Activated naive CD4-positive, alpha-beta T cell (primary cell): ENCODE measurements at places on chromosomes 2 and 18.

DNA sequence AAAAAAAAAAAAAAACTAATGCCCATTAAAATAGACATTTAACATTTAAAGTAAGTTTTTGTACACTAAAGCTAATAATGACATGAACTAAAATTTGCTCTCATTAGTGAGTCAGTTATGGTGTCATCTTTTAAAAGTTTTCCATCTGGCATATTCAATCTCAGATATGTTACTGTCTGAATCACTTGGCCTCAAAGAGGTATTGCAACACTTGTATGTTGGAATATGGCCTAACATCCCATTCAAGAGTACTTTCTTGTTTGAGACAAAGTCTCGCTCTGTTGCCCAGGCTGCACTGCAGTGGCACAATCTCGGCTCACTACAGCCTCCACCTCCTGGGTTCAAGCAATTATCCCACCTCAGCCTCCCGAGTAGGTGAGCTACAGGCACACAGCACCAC is 169.7 kb downstream of the TMEM163 start:
- DNase-seq, result no peak

DNA sequence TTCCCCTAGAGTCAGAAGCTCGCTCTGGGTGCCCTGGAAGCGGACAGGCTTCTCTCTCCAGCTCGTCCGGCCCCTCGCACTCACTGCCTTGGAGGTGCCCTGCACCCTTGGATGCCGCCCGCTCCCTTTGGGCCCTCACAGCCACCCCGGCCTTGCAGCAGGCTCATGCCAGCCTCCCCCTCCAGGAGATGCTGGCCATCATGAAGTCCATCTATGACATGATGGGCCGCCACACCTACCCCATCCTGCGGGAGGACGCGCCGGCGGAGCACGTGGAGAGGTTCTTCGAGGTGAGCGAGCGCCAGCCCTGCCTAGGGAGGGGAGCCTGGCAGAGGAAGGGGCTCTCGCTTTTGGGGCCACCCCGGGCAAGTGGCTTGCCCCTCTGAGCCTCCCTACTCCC is 20.3 kb upstream of the FAHD2A start:
- no peak for DNase-seq

GRCh38 chr18:11288401-11288800 is 139.0 kb upstream of the PIEZO2 start:
- no peak for DNase-seq

DNA sequence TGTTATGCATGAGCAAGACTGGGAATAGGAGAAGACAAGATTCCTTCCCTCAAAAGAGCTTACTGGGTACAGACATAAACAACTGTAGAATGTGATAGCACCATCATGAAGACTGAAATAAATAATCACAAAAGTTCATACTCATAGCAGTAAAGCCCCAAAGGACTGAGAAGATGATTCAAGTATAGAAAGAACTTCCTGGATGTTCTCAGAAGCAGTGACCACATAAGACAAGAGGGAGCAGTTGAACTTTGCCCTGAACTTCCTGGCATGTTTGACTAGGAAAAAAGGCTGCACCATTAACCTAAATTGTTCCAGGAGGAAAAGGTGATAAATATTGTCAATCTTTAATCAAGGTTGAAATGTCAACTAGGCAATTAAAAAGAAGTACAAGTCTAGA is 57.8 kb upstream of the CCDC141 start:
- DNase-seq, result no peak

DNA sequence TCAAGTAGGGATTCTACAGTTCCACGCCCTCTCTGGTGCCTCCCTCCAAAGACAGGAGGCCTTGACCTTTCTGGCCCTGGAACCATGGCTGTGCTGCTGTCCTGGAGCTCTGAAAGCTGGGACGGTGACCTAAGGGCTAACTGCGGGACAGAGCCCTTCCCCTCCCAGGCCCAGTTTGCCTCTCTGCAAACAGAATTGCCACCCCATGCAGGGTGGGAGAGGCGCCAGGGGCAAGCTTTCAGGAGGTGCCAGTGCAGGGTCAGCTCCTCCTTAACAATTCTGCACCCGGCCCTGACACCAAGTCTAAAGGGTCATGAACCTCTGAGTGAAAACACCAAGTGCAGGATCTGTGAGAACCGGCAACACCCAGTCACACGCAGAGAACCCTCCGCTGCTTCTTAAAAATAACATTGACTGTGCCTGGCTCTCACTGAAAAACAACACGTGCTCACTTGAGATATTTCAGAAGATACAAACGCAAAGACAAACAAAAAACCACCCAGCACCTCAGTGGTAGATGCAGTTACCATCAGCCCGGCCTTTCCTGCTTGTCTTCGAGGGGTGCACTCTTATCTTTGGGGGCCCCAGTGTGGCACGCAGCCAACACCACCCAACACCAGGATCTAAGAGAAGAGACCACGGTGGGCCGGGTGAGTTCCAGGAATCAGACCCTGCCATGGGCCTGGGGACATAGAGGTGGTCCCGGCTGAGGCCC is 1.1 kb upstream of the SNED1 start:
- no peak for DNase-seq

DNA sequence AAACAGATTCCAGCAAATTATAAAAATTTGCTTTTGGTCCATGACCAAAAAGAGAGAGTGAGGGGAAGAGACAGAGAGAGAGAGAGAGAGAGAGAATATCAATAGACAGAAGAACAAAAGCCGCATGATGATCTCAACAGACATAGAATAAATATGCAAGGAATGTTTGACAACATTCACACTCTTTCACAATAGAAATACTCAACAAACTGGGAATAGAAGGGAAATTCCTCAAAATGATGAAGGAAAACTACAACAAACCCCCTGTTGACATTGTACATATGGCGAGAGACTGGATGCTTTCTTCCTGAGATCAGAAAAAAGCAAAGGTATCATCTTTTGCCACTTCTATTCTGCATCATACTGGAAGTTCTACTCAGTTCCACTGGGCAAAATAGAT is 309.7 kb downstream of the RAD51AP2 start:
- no peak for DNase-seq

DNA sequence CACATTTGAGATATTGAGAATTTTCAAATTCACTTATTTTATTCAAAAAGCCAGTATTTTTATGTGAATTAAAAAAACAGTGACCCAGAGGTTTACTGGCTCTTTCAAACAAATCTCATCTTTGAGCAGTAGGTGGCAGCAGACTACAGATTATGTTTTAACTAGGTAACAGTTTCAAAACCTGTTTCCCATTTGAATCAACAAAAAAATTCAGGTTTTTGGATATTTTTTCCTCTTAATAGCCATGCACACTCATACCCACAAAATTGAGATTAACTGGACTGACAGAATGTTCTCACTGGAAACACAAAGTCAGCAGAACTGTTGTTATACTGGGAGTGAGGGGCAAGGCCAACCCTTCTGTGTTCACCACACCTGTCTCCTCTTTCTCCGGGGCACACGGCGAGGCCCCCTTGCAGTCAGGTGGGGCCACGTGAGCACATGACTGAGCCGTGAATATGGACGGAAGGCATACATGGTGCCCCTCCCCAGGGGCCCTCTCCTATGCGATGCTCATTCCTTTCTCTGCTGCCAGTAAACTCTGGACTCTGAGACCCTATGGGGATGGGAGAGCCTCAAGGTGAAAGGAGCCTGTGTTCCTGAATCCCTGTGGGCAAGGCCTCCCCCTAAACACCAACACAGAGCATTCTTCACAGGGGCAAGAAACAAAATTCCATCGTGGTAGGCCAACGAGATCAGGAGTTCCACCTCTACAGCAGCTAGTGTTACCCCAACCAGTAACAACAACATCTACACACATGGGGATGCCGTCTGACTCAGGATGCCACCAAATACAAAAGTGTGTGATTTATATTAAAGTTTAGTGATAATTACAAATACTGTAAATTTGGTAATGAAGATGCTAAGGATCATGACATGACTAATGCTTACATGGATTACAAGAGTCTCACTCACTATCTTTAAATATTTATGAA is 80.4 kb downstream of the LPIN2 start:
- no peak for DNase-seq

DNA sequence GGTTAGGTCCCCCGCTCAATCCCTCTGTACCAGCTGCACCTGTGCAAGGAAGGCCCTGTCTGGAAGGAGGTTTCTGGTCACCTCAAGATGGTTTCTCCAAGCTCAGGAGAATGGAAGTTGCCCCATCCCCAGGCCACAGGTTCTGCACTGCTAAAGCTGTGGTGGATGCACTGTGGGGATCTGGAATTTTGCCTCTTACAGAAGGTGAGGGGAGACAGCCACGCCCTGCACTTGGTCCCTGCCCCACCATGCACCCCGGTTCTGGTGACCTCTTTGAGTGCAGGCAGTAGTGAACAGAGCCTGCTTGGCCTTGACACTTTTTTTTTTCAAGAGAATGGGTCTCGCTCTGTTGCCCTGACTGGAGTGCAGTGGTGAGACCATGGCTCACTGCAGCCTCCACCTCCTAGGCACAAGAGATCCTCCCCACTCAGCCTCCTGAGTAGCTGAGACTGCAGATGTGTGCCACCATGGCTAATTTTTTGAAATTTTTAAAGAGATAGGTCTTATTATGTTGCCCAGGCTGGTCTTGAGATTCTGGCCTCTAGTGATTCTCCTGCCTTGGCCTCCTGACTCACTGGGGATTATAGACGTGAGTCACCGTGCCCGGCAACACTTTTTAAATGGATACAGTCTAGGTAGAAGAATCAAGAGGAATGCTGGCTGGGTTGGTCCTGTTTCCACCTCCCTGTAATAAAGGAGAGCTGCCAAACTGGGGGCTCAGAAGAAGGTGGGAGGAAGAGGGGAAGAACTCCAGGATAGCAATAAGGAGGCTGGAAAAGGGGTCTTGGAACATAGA is 5.8 kb upstream of the NT5DC4 start:
- DNase-seq, result no peak

DNA sequence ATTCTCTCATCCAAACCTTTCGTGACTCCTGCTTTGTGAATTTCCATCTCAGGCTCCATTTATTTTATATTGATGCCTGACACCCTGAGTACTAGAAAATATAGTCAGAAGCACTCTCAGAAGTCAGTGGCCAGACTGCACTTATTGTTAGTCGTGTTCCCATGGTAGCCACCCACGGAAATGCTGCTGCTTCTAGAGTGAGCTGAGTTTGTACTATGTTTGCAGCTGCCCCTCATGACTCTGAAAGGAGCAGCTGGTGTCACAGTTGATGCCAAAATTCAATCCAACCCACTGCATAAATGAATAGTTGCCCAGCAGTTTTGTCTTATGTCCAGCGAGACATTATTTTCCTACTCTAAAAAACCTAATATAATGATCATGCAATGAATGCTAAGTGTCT is 265.2 kb upstream of the SPHKAP start:
- no peak for DNase-seq

DNA sequence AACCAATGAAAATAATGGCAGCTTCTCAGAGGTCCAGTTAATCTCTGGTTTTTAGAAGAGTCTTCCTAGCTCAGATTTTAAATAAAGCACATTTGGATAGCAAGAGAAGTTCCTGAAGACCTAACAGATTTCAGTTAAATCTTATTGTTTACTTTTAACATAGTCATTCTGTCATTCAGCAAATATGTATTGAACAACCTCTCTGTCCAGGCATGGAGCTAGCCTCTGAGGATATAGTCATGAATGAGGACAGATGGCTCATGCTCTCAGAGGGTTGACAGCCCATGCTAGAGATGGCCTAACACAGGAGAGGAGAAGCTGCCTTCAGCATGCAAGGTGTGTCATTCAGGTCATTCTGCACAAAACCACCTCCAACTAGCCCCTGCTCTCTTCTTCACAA is 6.2 kb downstream of the CCBE1 start:
- DNase-seq, result no peak

DNA sequence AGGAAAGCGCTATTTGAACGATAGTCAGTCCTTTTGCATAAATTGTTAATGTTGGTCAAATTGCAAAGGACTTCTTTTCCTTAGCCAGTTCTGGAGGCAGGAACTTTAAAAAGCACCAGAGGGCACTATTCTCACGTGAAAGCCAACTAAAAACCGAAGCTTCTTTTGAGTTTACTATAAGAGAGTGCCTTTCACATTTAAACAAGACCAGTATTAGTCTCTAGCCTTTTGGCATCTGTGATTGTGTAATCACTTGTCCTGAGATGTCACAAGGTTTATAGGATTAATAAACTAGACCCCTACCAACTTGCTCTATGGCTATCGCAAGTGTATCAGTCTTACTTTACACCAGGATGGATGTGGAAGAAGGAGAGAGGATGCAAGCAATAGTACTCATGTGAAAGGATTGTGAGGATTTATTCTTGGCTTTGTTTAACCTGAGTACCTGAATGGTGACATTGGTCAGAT is 14.4 kb upstream of the STAT4 start:
- DNase-seq, result no peak

GRCh38 chr2:42117923-42118753 is 51.0 kb upstream of the EML4 start:
- no peak for DNase-seq

- no peak for DNase-seq
These were observed 6.5 kb downstream of the TANK start for GRCh38 chr2:161166538-161167409.

- no peak for DNase-seq
These were observed 289.8 kb downstream of the ICOS start for GRCh38 chr2:204226305-204226880.

DNA sequence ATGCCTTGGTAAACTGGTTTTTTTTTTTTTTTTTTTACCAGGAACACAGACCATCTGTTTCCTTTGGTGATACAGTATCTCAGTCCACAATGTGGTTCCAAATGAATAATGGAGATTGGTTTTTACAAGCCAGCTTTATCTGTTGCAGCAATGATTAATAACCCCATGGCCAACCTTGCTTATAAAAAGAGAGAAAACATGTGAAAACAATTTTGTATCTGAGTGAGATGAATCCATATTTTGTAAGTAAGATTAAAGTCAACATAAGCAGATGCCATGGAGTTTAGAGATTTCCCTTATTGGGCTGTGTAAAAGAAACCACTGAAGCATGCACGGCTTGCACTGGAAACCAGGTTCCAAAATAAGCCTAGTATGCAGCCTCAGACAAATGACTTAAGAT is 108.6 kb upstream of the CNTNAP5 start:
- no peak for DNase-seq

DNA sequence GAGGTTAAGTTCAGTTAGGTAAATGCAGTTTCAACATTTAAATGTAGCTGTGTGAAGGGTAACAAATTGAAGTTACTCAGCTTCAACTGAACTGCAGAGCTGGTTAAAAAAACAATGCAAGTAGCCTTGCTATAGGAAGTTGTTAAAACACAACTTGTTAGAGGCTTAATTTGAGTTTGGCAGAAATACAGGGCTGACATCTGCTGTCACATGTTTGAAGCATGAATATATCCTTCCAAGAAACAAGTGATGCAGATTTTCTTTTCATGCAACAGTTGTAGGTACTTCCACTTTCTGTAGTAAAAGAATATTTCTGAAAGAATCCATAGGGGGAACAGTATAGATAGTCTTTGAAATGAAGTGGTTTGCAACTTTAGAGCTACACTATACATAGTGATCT is 208.7 kb upstream of the RASGRP3 start:
- no peak for DNase-seq
